Skeletal muscle cell (primary cell): ENCODE measurements at places on chromosomes 7 and 10.

DNA sequence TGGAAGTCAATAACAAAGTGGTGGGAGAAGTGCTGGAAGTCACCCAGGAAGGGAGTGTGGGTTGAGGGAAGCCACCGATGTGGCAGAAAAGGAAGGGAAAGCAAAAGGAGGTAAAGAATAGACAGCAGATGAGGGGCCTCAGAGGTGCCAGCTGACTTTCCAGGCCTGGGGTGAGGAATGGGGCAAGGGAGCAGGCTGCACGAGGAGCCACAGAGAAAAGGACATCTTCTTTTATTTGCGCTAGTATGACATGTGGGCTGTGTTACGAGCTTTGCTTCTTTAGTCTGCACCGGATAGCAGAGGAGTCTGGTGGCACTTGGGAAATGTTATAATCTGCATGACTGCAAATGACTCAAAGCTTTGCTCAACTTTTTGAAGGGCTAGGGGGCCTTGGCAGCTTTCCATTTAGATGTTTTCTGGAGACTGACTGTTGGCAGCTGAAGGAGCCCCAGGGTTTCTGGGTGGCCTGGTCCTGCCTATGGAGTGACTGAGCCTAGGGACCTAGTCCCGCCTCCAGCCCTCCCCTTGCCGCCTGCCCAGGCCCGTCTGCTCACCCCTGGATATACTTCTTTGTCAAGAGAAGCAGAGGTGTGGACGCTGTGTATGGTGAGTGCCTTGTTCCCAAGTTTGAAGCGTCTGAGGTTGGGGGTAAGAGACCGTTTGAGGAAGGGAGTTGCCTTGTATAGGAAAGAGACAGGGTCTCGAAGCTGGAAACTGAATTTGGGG is 5.1 kb downstream of the PRXL2A start:
- peak; percentile 62 for DNase-seq

GRCh38 chr10:16809074-16809718 is 8.0 kb downstream of the RSU1 start:
- DNase-seq = no peak

DNA sequence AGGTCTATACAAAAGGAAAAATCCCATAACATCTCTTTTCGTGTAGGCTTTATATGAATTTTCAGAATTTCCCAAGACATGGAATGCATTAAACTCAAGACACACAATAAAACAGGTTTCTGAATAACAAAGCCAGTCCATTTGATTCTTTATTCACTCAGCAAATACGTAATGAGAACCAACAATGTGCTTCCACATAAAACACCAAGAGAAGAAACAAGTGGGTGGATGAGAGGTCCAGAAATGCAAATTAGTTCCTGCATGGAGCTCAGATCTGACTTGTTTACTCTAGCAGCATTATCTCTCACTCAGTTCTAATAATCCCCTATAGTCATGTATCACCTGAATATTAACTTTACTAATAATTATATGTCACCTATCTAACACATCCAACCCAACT is 249.5 kb downstream of the LRRTM3 start:
- DNase-seq = no peak

DNA sequence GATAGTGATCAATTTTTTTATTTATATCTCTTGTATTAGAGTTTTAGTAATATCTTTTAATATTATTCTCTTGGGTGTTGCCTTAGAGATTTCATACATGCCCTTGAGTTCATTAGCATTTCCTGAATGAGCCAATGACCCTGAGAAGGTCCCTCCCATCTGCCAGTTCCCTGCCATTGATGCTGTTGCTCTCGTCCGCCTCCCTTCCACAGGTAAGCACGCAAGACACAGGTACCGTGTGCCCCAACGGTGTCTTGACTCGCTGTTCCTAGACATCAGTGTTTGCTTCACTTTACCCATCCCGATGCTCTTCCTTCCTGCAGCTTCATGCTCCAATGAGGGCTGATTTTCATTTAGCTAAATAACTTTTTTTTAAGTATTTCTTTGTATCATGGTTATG is 19.7 kb upstream of the PWWP2B start:
- no peak for DNase-seq

- no peak for DNase-seq
These were observed 16.5 kb downstream of the CNPY1 start for GRCh38 chr7:155529845-155530244.

DNA sequence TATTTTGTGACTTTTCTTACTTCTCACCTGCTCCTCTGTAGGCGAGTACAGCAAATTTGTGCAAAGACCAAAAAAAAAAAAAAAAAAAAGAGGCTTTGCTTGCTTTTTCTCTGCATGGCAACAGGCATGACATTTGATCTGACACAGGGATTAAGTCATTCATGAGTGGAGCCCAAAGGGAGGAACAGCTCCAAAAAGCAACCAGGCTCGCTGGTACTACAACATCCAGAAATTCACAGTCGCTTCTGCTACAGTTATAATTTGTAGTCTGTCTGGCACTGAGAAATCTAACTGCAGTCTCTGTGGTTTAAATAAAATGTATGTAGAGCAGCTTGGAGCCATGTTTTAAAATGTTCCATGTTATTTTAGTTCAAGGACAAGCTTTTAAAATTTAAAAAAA is 31.7 kb downstream of the MKX start:
- DNase-seq = no peak

DNA sequence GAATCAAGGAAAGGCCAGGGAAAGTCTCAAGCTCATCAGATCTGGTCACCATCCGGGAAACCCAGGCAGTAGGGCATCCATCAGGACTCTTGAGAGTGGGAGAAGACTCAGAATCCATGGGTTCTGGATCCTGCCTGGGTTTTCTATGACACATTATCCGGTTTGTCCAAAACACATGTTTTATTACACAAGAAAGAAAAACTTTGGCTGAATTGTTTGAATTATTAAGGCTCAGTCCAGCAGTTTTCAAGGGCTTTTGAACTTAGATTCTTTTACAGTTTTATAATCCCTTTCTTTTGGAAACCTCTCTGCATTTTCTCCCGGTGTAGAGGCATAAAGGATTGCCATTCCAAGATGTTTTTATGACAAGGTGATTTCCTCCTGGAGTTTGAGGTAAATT is 528.5 kb upstream of the MGMT start:
- DNase-seq = no peak

GRCh38 chr10:49528977-49529506 is 9.9 kb downstream of the ERCC6 start:
- no peak for DNase-seq

DNA sequence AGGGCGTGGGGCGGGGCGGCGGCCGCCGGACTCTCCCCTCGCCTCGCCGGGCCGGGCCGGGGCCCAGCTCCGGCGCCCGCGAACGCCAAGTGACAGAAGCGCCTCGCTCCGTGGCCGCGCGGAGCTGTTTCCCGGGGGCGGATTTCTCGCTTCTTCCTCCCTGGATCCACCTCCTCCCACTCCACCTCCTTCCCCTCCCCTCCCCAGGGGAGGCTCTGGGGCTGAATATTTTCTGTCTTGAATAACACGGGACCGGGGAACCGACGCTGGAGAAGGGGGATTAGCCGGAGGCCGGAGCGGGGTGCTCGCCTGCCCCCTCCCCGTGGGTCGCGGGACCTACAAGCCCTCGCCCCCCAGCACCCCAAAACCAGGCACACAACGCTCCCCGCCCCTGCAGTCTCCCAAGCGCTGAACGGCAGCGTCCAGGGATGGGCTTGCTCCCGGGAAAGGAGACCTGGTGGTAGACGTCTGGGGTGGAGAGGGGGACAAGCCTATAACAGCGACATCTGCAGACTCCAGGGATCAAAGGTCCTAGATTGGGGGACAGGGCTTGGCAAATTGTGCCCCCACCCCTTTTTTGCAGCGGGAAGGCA is at the start of gene ARHGAP21:
Gene ARHGAP21, minus strand, starts transcription at position 100 of the 593 bp plus-strand sequence. CDS start 1,988 bp downstream, outside the sequence.
- DNase-seq = no peak

GRCh38 chr10:82068501-82068900 is 193.5 kb downstream of the NRG3 start:
- no peak for DNase-seq

DNA sequence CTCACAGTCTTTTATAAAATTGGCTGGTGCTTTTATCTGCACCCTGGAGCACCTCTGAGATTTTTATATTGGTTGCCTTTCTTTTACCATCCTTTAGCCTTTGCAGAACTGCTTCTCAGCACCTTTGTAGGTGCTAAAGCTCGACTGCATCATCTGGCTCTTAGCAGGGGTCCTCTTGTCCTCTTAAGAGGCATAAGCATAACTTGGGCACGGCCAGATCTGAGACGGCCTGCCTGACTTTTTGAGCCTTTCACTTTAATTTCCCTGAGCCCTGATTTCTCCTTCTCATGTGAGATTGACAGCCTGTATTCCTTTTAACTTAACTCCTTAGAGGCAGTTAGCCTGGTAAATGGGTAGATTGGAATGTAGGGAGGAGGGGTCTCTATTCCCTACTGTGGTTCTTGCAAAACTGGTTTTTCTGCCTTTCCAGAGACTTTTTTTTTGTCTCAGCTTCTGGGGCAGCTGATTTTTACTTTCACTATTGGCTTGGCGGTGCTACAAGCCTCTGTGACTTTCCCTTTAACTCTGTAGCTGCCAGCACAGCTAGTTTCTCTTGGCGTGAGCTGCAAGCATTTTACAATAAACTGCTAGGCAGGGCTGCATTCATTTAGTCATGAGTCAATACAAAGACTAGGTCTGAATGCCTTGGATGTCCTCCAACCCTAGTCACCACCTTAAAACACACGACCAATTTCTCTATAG is 24.0 kb downstream of the ZPBP start:
- DNase-seq = no peak

DNA sequence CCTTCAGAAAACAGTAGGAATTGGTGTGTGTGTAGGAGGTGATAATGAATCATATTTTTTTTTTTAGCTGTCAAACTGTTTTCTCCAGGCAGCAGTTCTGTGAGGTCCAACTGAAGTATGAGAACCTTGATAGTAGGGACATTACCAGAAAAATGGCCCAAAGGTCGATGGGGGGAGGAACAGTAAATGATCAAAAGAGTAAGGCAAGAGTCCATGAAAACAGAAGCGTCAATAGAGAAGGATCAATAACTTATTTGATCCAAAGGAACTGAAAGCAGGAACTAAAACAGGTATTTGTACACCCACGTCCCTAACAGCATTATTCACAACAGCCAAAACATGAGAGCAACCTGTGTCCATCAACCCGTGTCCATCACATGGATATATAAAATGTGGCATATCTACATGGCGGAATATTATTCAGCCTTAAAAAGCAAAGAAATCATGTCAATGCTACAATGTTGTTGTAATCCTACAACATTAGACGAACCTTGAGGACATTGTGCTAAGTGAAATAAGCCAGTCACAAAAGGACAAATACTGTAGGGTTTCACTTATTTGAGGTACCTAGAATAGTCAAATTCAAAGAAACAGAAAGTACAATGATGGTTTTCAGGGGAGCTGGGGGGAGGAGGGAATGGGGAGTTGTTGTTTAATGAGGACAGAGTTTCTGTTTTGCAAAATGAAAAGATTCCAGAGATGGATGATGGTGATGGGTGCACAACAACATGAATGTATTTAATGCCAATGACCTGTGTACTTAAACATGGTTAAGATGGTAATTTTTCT is 214.0 kb upstream of the KLF14 start:
- no peak for DNase-seq

GRCh38 chr7:101664436-101664835 is 35.3 kb upstream of the MYL10 start:
- DNase-seq = no peak

GRCh38 chr7:100430493-100431285 is 1.1 kb downstream of the MEPCE start:
- no peak for DNase-seq

DNA sequence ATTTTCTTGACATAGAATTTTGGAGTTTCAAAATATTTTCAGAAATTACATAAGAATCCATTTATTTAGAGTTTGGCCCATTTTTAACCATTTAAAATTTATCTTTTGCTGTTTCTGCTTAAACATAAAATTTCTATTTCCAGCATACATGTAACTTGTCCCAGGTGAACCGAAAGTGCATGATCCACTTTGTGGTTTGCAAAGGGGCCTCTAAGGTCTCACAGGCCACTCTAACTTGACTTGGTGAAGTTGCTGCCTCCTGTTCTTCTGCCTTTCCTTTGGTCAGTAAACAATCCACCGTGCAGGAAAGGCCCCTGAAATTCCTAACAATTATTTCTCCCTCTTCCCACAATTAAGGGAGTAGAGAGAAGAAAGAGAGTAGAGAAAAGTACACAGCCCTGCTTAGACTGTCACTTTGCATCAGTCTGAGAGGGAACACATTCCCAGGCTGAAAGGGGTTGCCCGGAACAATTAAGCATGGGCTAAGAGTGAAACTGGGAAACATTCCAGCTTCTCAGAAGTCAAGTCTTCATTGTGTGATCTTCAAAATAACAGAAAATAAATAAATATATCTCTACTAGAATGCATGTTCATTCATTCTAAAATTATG is 79.5 kb upstream of the SEMA3A start:
- no peak for DNase-seq

GRCh38 chr10:21359202-21359601 is 166.3 kb downstream of the SKIDA1 start:
- DNase-seq = no peak

GRCh38 chr7:946256-946996 is 8.1 kb downstream of the ADAP1 start:
- no peak for DNase-seq

GRCh38 chr7:70470746-70471145 is 661.2 kb upstream of the GALNT17 start:
- no peak for DNase-seq

DNA sequence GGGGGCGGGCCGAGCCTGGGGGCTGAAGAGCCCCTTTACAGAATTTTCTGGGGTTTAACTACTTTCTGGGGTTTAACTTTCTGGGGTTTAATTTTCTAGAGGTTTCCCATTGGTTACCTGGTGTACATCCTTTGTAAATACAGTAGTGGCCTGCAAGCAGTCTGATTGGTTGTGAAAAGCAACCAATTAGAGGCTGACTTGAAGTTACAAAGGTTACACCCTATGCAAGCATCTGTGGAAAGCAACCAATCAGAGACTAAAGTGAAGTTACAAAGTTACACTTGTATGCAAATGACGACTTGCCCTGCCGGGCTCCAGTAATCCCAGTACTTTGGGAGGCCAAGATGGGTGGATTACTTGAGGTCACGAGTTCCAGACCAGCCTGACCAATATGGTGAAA is 27.4 kb downstream of the GTF2I start:
- DNase-seq = no peak

GRCh38 chr10:59885430-59886134 is 20.8 kb downstream of the CCDC6 start:
- no peak for DNase-seq

GRCh38 chr10:3564346-3565002 is 220.5 kb downstream of the KLF6 start:
- DNase-seq = no peak

DNA sequence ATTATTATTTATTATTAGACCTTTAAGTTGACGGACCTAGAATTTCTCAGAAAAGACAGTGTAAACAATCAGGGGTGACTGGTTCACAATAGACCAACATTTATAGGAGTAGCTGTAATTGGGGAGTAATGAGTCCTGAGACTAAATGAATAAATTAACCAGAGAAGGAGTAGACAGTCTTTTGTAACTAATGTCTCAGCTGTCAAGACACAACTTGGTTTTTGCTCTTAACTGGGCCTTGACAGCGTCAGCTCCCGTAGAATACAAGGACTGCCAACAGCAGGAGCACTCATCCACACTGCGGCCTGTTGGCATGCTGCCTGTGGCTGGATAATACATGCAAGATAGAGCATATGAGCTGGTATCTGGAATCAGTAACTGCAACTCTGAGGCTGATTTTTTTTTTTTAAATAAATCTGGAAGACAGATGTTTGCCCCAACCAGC is 123.9 kb downstream of the CACNA2D1 start:
- DNase-seq = peak; percentile 62
